ENCODE measurements at places on chromosomes 7 and 10.

DNA sequence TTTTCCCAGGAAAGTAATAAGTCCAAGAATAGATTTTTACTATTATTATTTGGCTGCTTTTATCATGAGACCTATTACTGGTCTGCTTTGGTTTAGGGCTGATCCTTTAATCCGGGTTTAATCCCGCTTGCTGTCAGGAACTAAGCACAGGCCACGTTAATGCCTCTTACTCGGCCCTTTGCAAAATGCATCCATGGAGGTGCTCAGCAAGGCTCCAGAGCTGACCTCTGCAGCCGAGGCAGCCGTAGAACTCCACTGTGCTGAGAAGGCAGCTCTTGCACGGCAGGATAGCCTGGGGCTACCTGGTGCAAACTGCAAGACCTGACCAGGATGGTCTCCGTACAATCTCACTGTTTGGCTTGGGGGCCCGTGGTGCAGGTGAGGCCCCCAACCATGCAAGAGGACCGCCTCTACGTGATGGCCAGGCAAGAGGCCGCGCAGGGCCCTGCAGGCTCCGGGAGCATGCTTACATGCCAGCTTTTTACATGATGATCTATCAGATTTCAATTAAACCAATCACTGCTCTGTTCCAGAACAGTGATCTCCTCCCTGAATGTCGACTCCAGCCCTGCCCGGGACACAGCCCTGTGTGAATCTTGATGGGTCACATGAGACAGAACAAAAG lies 10.4 kb upstream of the CALML3 start:
- DNase-seq: no peak

GRCh38 chr10:89055159-89055558 lies 64.6 kb downstream of the FAS start:
- DNase-seq: no peak

GRCh38 chr10:24854256-24854655 lies 98.2 kb downstream of the PRTFDC1 start:
- DNase-seq: no peak

- DNase-seq: no peak
These were observed 662 bp downstream of the NRCAM start for GRCh38 chr7:108455551-108455997.

- DNase-seq: no peak
These were observed 80.8 kb downstream of the ALOX5 start for GRCh38 chr10:45454859-45455258.

DNA sequence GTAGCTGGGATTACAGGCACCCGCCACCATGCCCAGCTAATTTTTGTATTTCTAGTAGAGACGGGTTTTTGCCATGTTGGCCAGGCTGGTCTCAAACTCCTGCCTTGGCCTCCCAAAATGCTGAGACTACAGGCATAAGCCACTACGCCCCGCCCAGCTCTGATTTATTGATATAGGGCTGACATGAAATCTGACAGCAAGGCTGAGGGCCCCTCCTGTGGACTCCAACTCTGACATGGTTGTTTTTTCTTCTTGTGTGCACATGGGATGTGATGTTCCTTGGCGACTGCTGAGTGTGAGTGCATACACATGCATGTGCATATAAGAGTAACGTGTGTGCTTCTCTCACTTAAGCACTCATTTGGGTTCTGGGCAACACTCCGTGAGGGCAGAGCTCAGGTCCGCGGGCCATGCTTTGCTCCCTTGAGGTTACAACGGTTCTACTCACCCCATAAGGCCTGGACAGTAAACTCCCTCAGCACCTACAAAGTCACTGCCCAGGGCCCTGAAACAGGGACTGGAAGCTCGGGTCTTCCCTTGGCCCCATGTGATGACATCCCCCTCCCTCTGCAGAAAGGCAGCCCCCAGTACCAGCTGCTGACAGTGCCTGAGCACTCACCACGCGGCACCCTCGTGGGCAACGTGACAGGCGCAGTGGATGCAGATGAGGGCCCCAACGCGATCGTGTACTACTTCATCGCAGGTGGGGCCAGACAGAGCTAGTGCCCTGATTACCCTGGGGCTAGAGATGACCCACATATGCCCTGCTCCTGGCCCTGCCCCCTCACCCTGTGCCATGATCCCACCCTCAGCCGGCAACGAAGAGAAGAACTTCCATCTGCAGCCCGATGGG lies 33.6 kb upstream of the VSIR start:
- no peak for DNase-seq

DNA sequence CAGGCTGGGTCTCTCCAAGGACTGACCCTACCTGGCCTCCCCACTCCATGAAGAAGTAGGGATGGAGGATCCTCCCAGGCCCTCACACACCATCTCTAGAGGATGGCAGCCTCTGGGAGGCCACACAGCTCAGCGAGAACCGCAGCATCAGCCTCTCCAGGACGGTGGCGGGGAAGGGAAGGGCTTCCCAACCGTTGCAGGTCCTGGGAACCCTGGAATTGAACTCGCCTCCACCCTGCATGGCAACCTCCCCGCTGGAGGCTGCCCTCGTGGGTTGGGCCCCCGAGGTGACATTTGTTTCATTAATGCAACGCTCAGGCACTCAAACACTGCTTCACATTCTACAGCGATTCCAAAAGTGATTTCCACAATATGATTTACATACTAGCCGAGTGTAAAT lies 58.5 kb downstream of the EBF3 start:
- no peak for DNase-seq

GRCh38 chr7:71229148-71229547 lies 97.2 kb downstream of the GALNT17 start:
- no peak for DNase-seq

DNA sequence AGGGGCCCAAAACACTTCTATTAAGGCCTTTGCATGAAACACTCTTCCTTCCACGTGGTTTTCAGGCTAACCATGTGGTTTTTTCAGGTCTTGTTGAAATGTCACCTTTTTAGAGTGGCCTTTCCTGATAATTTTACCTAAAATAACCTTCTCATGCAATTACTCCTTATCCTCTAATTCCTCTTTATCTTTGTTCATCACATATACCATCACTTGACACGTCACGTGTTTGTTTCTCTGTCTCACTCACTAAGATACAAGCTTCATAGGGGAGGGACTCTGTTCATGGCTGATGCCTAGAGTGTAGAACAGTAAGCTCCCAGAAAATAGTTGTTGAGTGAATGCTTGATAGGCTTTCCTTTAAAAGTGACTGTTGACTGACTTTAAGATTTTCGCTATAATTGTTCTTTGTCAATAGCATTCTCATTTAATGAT lies 63.7 kb downstream of the ST7 start:
- no peak for DNase-seq

GRCh38 chr10:70974351-70974901 lies 86.1 kb upstream of the PCBD1 start:
- DNase-seq: peak; percentile 36

DNA sequence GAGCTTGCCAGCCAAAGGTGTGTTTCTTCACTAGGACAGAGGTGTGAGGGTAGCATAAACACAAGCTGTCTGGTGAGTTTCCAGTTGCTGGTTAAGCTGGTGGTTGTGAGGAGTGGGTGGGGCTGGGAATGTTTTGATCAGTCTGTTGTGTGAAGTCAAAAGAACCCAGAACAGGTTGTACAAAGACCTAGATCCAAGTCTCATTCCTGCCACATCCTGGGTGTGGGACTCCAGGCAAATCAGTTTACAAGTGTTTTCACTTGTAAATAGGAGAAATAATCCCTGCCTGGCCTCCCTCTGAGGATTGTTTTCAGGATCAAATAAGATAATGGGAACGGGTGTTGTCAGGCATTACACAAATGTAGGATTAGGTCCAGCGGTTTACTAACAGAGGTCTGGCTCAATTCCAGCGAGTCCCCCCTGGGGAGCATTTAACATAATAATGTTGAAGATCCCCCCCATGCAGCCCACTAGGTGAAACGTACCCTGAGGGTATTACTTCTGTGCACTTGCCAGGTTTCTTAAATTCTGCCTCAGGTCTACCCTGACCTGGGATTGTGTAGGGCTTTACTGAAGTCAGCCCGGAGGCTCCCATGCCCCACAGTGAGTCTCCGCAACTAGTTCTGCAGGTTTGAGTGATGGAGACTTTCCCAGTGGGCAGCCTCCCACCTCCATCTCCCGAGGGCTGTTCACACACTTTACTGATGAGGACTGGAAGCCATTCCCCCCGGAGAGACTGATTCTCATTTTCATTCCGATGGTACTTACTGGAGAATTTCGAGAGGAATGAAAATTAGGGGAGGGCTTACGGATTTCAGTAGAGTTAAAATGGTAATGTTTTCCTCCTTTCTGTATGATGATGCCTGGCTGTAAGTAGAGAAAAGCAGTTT lies 2.7 kb upstream of the FRAT2 start:
- DNase-seq: no peak

- no peak for DNase-seq
These were observed 13.1 kb downstream of the LHFPL3 start for GRCh38 chr7:104341546-104341945.

DNA sequence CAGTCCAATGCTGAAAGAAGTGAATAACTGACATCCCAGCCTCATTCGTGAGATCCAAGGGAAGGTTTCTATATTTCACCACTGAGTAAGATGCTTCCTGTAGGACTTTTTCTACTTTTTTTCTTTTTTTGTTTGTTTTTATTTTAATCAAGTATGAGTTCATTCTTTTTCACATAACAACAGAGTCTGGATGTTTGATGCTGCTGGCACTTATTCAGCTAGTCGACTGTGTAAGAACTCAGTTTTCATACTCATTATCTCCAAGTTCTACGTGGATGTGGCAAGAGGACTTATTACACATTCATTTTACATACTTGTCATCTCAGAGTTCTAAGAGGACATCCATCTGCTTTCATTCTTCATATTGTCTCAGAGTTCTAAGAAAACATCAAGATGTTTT lies 86.9 kb downstream of the CPXM2 start:
- DNase-seq: peak; percentile 33

DNA sequence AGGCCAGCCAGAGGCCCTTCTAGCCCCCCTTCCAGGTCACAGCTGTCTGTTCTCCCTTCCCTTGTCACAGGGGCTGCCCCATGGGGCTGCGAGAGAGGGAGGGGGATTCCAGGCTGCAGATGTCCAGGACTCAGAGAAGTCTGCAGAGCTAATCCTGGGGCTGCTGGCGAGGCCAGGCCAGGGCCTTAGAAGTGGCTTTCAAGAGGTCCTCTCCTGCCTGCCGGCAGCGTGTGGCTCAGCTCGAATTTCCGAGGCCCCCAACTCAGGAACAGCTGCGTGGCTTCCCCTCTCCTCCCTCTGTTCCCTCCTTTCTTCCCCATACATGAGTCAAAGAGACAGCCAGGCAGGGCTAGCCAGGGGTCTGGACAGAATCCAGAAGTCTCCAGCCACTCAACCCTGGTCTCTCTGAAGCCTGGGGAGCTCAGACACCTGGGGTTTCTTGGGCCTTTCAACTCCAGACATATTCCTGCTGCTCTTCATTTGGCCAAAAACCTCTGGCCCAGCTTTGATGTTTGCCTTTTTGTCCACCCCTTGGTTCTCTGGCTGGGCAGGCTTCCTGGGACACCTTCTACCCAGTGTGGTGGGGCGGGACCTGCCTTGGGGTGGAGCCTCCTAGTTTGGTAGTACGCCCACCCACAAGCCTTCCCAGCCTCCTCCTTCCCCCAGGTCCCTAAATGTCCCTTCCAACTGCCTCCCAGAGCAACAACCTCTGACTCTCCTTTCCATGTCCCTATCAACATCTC lies 21.8 kb upstream of the EIF5AL1 start:
- peak; percentile 43 for DNase-seq

DNA sequence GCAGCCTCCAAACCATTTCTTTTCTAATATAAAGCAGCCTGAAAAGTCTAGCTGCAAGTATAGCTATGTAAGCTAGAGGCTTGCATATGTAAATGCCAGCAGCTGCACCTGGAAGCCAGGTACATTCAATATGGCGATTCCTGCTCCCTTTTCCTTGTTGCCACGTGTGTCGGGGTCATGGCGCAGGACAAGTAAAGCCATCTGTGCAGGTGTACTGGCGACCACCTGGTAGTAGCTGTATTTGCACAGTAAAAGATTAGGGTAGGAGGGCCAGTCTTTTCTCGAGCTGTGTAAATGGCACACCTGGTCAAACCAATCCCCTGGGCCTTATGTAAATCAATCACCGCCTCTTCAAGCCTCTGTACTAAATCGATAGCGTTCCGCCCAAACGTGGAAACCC lies 484.5 kb downstream of the MAGI2 start:
- DNase-seq: no peak

DNA sequence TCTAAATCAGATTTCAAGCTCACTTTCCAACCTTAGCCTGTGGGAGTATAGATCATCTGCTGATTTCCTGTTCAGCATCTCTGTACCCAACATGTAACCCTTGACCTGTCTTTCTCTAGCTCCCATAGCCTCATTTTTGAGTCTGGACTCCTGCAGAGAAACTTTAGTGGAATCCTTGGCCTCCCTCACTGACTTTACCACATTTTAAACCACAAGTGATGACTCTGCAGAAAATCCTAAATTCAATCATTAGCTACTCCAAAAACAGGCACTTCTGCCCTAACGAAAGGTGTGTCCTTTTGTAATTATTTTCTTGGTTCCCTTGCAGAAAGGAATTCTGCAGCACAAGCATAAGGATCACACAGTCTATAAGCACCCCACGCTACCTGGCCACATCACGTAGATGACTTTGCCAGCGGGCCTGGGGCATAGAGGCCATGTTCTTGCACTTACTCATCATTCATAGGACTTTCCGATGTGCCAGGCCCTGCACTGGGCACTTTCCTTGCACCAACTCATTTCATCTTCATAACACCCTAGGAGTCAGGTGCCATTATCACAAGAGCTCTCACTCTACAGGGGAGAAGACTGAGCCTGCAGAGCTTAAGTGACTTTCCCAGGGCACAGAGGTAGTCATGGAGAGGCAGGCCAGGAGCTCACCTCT lies 57.2 kb upstream of the OPALIN start:
- peak; percentile 12 for DNase-seq

DNA sequence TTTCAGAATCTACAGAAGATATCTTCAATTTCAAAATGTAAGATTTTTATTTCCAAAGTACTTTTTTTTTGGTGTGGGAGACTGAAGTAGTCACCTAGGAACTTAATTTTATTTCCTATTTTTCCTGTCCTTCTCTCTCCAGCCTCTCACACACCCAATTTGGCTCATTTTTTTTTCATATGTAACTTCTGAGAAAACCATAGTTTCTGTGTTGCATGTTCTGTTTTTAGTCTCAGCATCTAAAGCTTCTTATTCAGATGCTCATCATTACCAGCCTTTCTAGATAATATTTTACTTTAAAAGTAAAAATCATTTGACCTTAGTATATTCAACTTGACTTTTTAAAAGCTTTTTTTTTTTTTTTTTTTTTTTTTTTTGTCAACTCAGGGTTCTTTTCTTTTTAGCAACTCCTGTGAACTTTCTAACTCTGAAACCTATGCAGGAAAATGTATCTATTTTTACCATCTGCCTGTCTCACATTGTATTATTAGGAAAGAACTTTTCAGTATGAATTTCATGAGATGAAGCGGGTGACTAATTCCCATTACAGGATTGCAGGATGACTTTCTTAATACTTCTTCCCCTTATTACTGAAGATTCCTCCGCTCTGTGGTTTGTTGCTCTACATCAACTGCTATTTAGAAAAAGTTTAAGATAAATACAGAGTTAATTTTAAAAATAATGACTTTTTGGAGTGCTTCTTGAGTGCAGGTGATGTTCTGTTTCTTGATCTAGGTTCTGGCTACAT lies 73.6 kb upstream of the LSM8 start:
- DNase-seq: no peak
